ENCODE measurements at places on chromosomes 3 and 15. TPM values are rescaled to one million over a fixed set of nuclear protein-coding genes. Genes with fewer than 3 reads are reported as not detected.

DNA sequence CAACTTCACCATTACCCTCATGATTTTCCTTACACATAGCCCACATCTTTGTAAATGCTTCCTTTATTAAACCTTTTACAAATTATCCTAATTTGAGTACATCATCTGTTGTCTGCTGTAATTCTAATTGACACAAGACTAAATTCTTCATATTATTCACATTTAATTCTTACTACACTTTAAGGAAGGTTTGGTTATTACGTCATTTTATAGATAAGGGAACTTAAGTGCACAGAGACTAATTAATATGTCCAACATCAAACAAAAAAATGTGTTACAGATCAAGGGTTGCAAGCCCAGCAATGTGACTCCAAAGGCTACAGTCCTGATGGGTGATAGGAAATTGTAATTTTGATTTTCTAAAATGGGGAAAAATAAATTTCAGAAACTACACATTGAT is 289.1 kb upstream of the ZNF385D start:
- no peaks in the 10 kb centered on the region for H3K4me1 ChIP-seq
- no peaks in the 10 kb centered on the region for H3K36me3 ChIP-seq
- no peaks in the 10 kb centered on the region for H3K27me3 ChIP-seq
- H3K27ac ChIP-seq: no peak overlapping the region
- no peak overlapping the region for H3K4me3 ChIP-seq

DNA sequence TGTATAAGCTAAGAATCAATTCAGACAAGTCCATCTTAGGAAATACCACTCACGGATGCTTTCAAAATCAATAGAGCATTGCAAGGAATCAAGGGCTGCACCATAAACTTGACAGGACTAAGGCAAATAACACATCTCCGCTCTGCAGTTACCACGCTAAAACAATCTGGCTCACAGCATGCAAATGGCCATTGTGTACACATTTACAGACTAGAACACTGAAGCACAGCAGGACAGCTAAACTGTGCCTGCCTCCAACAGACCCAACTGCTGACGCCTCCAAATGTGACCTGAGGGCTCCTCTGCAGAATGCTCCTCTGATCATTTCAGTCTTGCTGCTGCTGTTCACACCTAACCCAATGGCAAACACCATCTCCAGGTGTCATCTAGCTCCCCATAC is 104.3 kb downstream of the MEX3B start:
- H3K27me3 ChIP-seq: no peaks in the 10 kb centered on the region
- H3K4me1 ChIP-seq: no peaks in the 10 kb centered on the region
- H3K4me3 ChIP-seq: no peak overlapping the region
- DNase-seq: no peak

DNA sequence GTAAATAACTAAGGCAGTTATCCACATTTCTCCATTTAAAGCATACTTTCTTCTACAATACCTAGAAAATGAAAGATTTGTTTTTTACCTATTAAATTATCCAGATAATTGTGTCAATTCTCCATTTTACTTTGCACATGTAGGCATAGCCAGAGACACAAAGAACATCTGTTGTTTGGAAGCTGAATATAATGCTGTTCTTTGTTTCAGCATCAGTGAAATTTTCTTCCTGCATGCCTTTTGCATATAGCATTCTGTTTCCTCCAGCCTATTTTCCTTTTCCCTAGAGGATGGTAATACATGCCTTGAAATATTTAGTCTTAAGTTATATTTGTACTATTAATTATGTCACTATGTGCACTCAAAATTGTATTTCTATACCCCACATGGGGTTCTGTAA is 233.7 kb downstream of the CNTN6 start:
- DNase-seq: no peak
- H3K4me3 ChIP-seq: no peak overlapping the region
- H3K27me3 ChIP-seq: no peaks in the 10 kb centered on the region

The DOCK3 gene
- 0.34 TPM for total RNA-seq

DNA sequence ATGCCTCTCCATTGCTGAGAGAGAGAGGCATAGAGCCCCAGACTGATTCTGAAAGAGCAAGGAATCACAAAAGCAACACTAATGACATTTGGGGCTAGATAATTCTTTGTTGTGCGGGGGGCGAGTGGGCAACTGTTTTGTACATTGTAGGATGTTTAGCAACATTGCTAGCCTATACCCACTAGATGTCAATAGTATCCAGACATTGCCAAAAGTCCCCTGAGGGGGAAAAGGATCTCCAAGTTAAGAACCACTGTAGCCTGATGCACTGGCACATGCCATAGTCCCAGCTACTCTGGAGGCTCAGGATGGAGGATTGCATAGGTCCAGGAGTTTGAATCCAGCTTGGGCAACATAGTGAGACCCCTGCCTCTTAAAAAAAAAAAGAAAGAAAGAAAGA is 22.8 kb upstream of the GOLM2 start:
- DNase-seq: no peak
- no peak overlapping the region for H3K4me3 ChIP-seq
- H3K27me3 ChIP-seq: no peaks in the 10 kb centered on the region
- no peak overlapping the region for H3K27ac ChIP-seq

DNA sequence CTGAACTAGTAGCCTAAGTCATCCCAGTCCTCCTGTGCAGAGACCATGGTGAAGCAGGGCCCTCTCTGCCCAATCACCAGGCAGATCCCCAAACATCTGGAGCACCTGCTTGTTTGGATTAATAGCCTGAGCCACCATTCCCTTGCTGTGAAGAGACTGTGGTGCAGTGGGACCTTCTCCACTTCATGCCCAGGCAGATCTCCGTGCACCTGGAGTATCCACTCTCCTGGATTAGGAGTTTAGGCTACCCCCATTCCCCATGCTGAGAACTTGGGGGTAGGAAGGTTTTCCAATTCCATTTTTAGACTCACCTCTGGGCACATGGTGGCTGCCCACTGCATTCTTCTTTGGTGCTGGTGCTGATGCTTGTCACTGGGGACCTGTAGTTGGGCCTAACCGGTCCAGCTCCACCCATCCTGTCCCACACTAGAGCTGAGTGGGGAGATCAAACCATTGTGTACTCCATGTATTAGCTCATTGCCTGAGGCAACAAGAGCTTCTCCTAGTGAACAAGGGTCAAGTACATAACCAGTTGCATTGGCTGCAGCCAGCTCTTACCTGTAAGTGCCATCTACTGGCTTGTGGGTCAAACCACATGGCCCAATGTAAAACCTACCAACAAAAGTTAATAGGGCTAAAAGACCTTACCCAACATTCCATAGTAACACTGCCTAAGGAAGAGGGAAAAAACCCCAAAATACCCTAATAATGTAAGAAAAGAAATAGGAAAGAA is 382.5 kb upstream of the CBLB start:
- H3K4me1 ChIP-seq: no peaks in the 10 kb centered on the region
- no peak overlapping the region for H3K4me3 ChIP-seq
- no peaks in the 10 kb centered on the region for H3K27me3 ChIP-seq
- H3K27ac ChIP-seq: no peak overlapping the region

DNA sequence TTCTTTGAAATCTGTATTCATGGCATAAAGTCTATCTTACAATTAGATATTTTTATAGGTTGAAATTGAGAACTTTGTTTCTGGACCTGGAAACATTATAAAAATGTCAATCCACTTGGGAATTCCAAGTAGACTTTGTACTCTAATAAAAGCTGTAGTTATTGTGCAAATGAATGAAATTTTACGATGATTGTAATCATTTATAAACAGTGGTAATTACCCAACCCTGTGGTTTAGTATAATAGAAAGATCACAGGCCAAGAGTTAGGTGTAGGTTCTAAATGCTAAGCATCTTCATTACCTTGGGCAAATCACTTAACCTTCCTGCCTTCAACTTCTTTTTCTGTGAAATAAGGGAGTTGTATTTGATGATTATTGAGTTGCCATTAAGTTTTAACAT is 13.2 kb upstream of the SLC7A14 start:
- no peaks in the 10 kb centered on the region for H3K27me3 ChIP-seq
- no peaks in the 10 kb centered on the region for H3K36me3 ChIP-seq
- no peak for DNase-seq
- H3K4me1 ChIP-seq: no peaks in the 10 kb centered on the region
- H3K27ac ChIP-seq: no peak overlapping the region

GRCh38 chr3:73557986-73558726 is 66.6 kb downstream of the PDZRN3 start:
- H3K27me3 ChIP-seq: no peaks in the 10 kb centered on the region
- H3K4me3 ChIP-seq: no peak overlapping the region
- no peaks in the 10 kb centered on the region for H3K36me3 ChIP-seq
- H3K27ac ChIP-seq: no peak overlapping the region
- no peaks in the 10 kb centered on the region for H3K4me1 ChIP-seq

GRCh38 chr3:27216955-27217552 is 152.1 kb downstream of the NEK10 start:
- no peak for DNase-seq
- H3K27ac ChIP-seq: no peak overlapping the region
- H3K27me3 ChIP-seq: no peaks in the 10 kb centered on the region
- H3K36me3 ChIP-seq: no peaks in the 10 kb centered on the region
- no peaks in the 10 kb centered on the region for H3K4me1 ChIP-seq
- H3K4me3 ChIP-seq: no peak overlapping the region

DNA sequence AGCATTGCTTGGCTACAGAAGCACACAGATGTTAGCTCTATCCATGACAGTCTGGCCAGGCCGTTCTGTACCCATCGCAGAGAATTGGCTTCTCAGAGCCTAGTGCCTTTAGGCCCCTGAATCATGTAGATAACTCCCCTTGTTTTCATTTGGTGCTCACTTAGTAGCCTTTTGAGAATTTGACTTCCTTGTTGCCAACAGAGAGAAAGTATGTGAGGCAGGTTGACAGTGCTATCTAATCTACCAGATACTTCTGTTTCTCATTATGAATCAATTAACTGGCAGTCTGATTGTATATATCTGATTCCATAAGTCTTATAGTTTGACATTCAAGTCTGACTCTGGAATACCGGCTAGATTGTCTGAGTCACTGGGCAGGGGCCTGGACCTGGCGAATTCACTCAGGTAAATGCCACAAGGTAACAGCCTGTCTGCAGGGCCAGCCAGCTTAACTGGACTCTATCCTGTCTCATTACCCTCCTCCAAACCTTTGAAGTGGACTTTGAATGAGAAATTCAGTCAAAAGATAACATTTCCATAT is 160.2 kb downstream of the GHSR start:
- no peaks in the 10 kb centered on the region for H3K27me3 ChIP-seq
- peaks cover 9% of the 10 kb centered on the region for H3K4me1 ChIP-seq
- H3K27ac ChIP-seq: no peak overlapping the region
- H3K4me3 ChIP-seq: no peak overlapping the region
- peaks cover 59% of the 10 kb centered on the region for H3K36me3 ChIP-seq

DNA sequence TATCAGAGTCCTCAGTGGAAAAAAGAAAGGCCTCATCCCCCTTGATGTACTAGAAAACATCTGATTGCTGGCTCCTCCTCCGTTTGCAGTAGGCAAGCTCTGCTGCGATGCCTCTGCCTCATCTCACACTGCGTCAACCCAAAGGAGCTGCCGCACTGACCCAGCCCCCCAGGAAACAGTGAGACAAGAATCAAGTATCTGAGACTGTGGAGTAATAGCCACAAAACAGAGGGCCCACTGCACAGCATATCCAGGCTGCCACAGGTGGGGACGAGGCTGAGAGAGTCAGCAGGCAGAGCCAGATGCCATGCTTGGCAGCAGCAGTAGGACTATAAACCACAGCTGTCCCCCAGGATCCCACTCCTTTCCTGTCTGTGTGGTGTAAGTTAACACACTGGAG is 165.9 kb downstream of the STAC start:
- no peaks in the 10 kb centered on the region for H3K4me1 ChIP-seq
- no peaks in the 10 kb centered on the region for H3K36me3 ChIP-seq
- DNase-seq: no peak
- no peak overlapping the region for H3K4me3 ChIP-seq

DNA sequence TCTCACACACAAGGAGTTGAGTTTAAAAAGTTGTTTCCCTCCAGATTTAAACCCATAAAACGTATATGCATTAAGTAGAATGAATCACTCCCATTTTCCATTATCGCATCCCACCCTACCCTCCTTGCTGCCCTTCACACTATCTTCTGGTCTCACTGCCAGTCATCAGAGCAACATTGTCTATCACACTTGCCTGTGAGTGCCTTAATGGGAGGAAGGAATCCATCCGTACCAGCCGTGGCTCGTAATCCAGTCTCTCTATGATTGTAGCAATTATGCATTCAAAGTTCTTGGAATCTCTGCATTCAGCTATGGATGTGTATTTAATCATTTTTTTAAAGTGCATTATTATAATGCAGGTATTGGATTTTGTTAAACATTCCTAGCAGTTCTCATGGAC is 1.9 kb downstream of the TMEM266 start:
- no peak overlapping the region for H3K4me3 ChIP-seq
- H3K36me3 ChIP-seq: no peaks in the 10 kb centered on the region
- H3K27ac ChIP-seq: no peak overlapping the region
- no peak for DNase-seq

The ZFAND6 gene
- total RNA-seq: 71.0 TPM

DNA sequence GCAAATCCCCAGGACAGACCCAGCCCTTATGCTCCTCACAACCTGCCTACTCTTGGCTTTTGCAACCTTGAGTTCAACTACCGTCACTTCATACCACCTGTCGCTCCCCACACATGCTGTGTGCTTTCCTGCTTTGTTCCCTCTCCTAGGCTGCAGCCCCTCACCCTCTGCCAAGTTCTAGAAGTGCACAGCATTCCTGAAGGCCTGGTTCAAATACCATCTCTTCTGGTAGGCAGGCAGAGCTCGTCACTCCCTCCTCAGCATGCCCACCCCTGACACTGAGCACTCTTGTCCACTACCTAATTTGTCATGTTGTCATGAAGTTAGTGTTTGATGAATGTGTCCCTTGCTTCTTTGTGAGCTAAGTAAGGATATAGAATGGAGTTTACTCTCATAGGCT is 129.6 kb downstream of the SEMA6D start:
- no peaks in the 10 kb centered on the region for H3K36me3 ChIP-seq
- no peak overlapping the region for H3K4me3 ChIP-seq
- DNase-seq: no peak
- no peaks in the 10 kb centered on the region for H3K27me3 ChIP-seq
- H3K4me1 ChIP-seq: no peaks in the 10 kb centered on the region

The UCN2 gene
- 0.37 TPM for total RNA-seq

GRCh38 chr15:29018120-29018805 is 132.5 kb downstream of the APBA2 start:
- H3K27me3 ChIP-seq: no peaks in the 10 kb centered on the region
- H3K4me3 ChIP-seq: no peak overlapping the region
- H3K36me3 ChIP-seq: no peaks in the 10 kb centered on the region
- H3K4me1 ChIP-seq: no peaks in the 10 kb centered on the region

The ACTL6A gene
- 33.6 TPM for total RNA-seq

The ATP1B3 gene
- 166 TPM for total RNA-seq

The NR2E3 gene
- 0.76 TPM for total RNA-seq

All from left lung (tissue), 14 donors.